ENCODE measurements at places on chromosomes 6 and 20. TPM values are rescaled to one million over a fixed set of nuclear protein-coding genes. Genes with fewer than 3 reads are reported as not detected.

The IL22RA2 gene
- total RNA-seq = not detected

The PACRG gene
- 1.6 TPM for total RNA-seq

- H3K27ac ChIP-seq = no peak overlapping the region
- no peaks in the 10 kb centered on the region for H3K36me3 ChIP-seq
- H3K4me1 ChIP-seq = no peaks in the 10 kb centered on the region
- no peak for DNase-seq
- no peaks in the 10 kb centered on the region for H3K27me3 ChIP-seq
Measured at GRCh38 chr20:7308163-7308562, 540.7 kb downstream of the BMP2 start.

DNA sequence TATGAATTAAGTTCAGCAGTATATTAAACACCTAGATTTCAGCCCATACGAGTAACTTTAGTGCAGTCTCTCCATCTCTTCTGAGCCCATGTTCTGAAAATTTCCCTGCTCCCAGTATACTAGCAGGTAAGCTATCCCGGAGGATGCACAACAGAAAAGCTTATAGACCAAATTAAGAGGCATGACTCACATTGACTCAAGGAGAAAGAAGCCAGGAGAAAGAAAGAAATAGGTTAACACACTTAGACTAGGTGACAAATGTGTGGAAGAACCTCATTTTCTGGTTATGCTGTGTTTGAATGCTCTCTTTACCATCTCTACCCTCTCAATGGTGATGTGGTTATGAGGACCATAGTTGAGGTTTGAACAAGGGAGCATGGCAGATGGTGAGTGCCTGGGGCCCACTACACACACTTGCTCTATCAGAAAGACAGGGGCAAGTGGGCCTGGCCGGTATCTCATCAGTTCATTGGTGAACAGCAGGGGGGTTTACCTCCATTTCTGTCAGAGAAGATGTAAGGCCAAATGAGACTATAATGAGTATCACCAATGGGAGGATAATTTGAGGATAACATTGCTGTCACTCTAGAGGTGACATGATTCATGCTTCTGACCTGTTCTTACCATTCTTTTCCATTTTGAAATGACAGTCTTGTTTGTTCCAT, 902.3 kb upstream of the FLRT3 start:
- H3K4me3 ChIP-seq = no peak overlapping the region
- no peak for DNase-seq
- no peaks in the 10 kb centered on the region for H3K27me3 ChIP-seq
- no peaks in the 10 kb centered on the region for H3K4me1 ChIP-seq

DNA sequence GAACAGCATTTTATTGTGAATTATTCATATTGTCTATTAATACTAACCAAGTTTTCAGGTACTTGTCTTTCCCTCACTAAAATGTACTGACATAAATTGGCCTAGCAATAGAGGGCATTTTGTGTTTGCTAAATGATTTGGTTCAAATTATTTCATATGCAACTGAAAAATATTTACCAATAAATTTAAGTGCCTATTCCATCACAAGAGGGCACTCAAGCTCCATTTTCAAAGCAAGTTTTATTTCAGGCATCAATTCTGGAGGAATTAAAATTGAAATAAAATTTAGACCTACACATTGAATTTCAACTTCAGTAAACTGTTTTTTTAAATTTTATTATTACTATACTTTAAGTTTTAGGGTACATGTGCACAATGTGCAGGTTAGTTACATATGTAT, 114.3 kb upstream of the SYNCRIP start:
- no peak overlapping the region for H3K27ac ChIP-seq
- no peaks in the 10 kb centered on the region for H3K27me3 ChIP-seq
- no peaks in the 10 kb centered on the region for H3K4me1 ChIP-seq
- no peaks in the 10 kb centered on the region for H3K36me3 ChIP-seq

Measured in gastrocnemius medialis (tissue), 4 donors.